Epithelial cell of proximal tubule (primary cell): ENCODE measurements at places on chromosomes 16 and 17. TPM values are rescaled to one million over a fixed set of nuclear protein-coding genes. Genes with fewer than 3 reads are reported as not detected.

The DPH1 gene
- total RNA-seq: 30.8 and 33.1 TPM in 2 replicates

The TP53TG3C gene
- not detected in 2 replicates for total RNA-seq

DNA sequence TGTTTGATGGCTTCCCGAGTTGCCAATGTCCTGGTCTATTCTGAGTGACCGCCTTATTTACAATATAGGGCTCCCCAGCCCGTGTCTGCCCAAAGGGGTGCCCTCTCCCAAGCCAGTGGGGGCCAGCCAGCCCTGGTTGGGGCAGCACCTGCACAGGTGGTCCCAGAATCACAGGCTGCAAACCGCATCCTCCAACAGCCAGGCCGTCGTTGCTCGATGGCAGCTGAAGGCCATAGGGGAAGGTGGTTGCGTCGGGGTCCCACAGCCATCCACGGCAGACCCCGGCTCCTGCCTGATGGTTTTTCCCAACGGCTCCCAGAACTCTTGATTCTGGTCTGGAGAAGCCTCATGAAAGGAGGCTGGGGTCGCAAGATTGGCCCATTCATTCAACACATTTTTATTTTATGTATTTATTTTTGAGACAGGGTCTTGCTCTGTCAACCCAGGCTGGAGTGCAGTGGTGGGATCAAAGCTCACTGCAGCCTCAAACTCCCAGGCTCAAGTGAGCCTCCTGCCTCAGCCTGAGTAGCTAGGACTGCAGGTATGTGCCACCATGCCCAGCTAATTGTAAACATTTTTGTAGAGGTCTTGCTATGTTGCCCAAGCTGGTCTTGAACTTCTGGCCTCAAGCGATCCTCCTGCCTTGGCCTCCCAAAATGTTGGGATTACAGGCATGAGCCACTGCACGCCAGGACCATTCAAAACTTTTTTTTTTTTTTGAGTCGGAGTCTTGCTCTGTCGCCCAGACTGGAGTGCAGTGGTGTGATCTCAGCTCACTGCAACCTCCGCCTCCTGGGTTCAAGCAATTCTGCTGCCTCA, 79.0 kb upstream of the TOB1 start:
- no peak for DNase-seq

- no peak for DNase-seq
Observed at GRCh38 chr16:56641166-56641565, 2.7 kb downstream of the MT1A start.

The TBC1D3K gene
- not detected in 2 replicates for total RNA-seq

The PTGES3L gene
- 1.3 and 2.5 TPM in 2 replicates for total RNA-seq

GRCh38 chr16:70395345-70395901, 43.5 kb downstream of the ST3GAL2 start:
- no peak for DNase-seq

DNA sequence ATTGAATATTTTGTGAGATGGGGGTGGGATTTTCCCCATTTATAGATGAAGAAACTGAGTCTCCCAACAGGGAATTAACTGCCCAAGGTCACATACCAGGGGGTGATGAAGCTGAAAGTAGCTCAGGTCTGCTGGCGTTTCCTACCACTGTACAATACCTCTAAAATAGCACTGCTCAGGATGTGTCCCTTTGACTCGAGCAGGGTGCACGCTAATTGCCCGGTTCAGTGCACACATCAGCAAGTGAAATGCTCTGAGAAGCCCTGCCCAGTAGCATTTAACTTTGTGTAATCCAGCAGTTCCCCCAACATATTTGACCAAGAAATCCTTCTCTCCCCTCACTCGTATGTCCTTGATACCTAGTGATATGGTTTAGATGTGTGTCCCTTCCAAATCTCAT, 50.1 kb upstream of the DDX52 start:
- no peak for DNase-seq

The CD300E gene
- total RNA-seq: not detected in 2 replicates

DNA sequence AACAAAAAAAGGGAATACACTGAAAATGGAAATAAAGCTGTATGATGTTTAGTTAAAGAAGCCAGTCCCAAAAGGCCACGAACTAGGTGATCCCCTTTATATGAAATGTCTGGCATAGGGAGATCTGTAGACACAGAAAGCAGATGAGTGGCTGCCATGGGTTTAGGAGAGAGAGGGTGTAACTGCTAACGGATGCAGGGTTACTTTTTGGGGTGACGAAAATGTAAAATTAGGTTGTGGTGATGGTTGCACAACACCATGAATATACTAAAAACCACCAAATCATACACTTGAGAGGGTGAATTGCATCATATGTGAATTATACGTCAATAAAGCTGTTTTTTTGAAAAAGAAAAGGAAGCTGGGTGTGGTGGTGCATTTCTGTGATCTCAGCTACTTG, 99.6 kb downstream of the ADCY9 start:
- DNase-seq: no peak

The TBC1D3C gene
- total RNA-seq: not detected in 2 replicates

The ADAMTS18 gene
- total RNA-seq: under 0.01 and 0.98 TPM in 2 replicates

- DNase-seq: no peak
Observed at GRCh38 chr17:46191322-46192188, 1.7 kb downstream of the KANSL1 start.

The NOTUM gene
- total RNA-seq: not detected in 2 replicates

The RNFT1 gene
- total RNA-seq: 4.8 and 15.1 TPM in 2 replicates

The CD300H gene
- not detected in 2 replicates for total RNA-seq

The KRT25 gene
- 0.17 TPM in 1 of 2 replicates, not detected in the other for total RNA-seq
